ENCODE measurements at places on chromosomes 6 and 20.

DNA sequence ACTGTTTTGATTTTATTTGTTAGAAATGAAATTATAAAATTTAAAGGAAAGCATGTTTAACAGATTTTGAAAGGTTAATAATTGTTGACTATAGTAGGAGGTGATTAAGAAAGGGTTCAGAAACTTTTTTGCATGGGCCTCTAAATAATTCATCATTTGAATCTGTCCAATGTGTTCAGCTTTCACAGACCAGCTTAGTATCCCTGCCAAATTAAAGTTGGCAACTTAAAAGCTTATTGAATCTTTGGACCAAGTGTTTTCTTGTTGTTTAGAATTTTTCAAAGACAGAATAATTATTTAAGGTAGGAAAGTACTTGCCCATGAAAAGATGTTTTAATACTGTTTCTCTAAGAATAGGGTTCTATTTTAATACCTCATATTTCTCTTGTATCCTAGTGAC lies 466.0 kb downstream of the GJA1 start:
- DNase-seq: no peak

GRCh38 chr6:125882243-125882642 lies 74.3 kb upstream of the HINT3 start:
- DNase-seq: no peak

DNA sequence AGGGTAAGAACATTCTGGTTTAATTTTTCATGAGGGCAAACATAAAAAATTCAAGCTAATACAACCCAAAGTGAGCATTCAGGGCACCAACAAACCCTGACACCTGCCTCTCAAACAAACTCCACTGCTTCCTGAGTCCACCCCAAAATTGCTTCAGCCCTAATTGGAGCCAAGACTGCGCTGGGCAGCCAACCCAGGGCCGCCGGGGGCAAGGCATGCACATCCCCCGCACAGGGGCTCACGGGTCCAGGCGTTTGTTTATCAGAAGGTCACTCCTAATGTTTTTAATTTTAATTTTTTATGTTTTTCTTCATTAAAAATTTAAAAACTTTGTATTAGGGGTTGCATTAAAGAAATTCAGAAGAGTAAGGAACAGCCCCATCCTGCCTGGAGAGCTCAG lies 459.1 kb upstream of the CDH4 start:
- no peak for DNase-seq

- DNase-seq: no peak
Observed at GRCh38 chr6:111980143-111980542, 73.8 kb upstream of the CCN6 start.

DNA sequence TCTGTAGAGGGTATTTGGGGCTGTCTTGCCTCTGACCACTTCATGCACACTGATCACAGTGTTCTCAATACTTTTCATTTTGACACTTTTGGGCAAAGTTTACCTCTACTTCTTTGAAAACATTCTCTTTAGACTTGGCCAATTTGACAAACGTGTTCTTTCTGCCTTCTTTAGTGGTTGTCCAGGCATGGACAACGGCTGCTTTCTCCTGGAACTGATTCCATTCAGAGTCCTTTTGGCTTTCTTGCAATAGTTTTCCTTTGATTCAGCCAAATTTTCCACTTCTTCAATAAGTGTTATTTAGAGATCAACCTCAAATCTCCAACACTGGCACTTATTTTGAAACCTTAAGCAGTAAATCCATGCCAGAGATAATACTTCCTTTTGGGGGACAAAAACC lies 6.7 kb upstream of the CST9 start:
- DNase-seq: no peak
